ENCODE measurements at places on chromosomes 4 and X. TPM values are rescaled to one million over a fixed set of nuclear protein-coding genes. Genes with fewer than 3 reads are reported as not detected.

The CENPVL1 gene
- total RNA-seq, result not detected

The SH3RF1 gene
- total RNA-seq, result 16.0 TPM

The PDK3 gene
- total RNA-seq, result 23.3 TPM

The TMSB15C gene
- total RNA-seq, result 4.7 TPM

The ARL9 gene
- total RNA-seq, result not detected

The MAGEA4 gene
- not detected for total RNA-seq

The CCKAR gene
- 0.74 TPM for total RNA-seq

The GPRIN3 gene
- 6.1 TPM for total RNA-seq

The PASD1 gene
- not detected for total RNA-seq

The ATP1B4 gene
- 0.74 TPM for total RNA-seq

The BEX5 gene
- not detected for total RNA-seq

The KLB gene
- total RNA-seq, result 1.2 TPM

The ASB5 gene
- 5.9 TPM for total RNA-seq

The WNK3 gene
- total RNA-seq, result 2.0 TPM

The CNKSR2 gene
- total RNA-seq, result 4.2 TPM

The PCDH18 gene
- total RNA-seq, result 32.9 TPM

The CT45A2 gene
- total RNA-seq, result not detected

The TMEM150C gene
- total RNA-seq, result 10.6 TPM

The MAOA gene
- 102 TPM for total RNA-seq

The RTL3 gene
- total RNA-seq, result not detected

The ANTXR2 gene
- 64.6 TPM for total RNA-seq

The ARHGAP24 gene
- 40.0 TPM for total RNA-seq

The DCAF4L1 gene
- not detected for total RNA-seq

The PF4V1 gene
- not detected for total RNA-seq

GRCh38 chrX:71269801-71270395, 13.5 kb upstream of the NONO start:
- H3K4me3 ChIP-seq, result no peak overlapping the region
- H3K4me1 ChIP-seq, result no peaks in the 10 kb centered on the region
- DNase-seq, result no peak
- H3K27me3 ChIP-seq, result no peaks in the 10 kb centered on the region

DNA sequence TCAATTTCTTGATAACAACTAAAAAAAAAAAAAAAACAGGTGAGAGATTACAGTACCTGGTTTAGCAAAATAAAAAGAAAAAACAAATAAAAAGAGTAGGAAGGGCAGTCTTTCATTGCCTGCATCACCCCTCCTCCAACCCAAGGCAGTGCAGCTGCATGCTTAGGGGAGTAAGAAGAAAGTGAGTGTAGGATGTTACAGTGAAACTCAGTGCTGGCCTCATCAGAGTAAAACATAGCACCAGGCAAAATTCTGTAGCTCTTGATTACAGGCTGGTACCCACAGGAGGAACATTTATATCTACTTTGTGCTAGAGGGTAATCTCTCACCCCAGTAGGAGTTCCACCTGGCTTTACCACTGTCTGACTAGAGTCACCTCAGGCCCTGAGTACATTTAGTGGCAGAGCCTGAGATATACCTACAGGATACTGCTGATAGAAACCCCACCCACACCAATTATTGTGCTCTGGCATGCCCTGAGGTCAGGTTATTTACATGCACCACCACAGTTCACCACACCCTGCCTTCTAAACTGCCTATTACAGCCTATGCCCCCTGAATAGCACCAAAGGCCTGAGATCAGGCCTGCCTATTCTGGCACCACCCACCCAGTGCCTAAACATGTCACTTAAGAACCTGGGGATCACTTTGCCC, 241.6 kb downstream of the PAPSS1 start:
- no peaks in the 10 kb centered on the region for H3K4me1 ChIP-seq
- no peak overlapping the region for H3K4me3 ChIP-seq
- H3K36me3 ChIP-seq, result no peaks in the 10 kb centered on the region
- H3K27me3 ChIP-seq, result no peaks in the 10 kb centered on the region
- DNase-seq, result no peak
- H3K27ac ChIP-seq, result no peak overlapping the region

GRCh38 chr4:61877893-61878292, 677.8 kb downstream of the ADGRL3 start:
- no peaks in the 10 kb centered on the region for H3K36me3 ChIP-seq
- no peaks in the 10 kb centered on the region for H3K27me3 ChIP-seq
- no peak overlapping the region for H3K4me3 ChIP-seq
- no peaks in the 10 kb centered on the region for H3K4me1 ChIP-seq
- no peak overlapping the region for H3K27ac ChIP-seq
- DNase-seq, result no peak

GRCh38 chrX:38754102-38754790, 47.0 kb upstream of the MID1IP1 start:
- no peak for DNase-seq
- H3K27me3 ChIP-seq, result no peaks in the 10 kb centered on the region
- no peaks in the 10 kb centered on the region for H3K4me1 ChIP-seq
- no peak overlapping the region for H3K27ac ChIP-seq
- no peaks in the 10 kb centered on the region for H3K36me3 ChIP-seq

DNA sequence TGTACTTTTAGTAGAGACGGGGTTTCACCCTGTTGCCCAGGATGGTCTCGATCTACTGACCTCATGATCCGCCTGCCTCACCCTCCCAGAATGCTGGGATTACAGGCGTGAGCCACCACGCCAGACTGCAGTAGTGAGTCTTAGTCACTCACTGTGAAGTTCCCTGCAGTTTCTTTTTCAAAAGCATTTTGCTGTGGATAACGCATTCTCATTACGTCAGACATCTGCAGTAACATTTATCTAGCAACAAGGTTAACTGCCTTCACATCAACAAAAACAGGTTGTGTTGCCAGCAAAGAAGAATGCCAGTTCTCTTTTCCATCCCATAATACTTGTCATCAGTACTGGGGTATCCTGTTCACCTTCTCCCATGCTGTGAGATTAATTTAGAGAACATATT, 164.6 kb downstream of the DHRSX start:
- no peak for DNase-seq
- no peaks in the 10 kb centered on the region for H3K4me1 ChIP-seq
- no peak overlapping the region for H3K27ac ChIP-seq
- no peak overlapping the region for H3K4me3 ChIP-seq
- H3K36me3 ChIP-seq, result no peaks in the 10 kb centered on the region

GRCh38 chrX:56113785-56114436, 118.2 kb upstream of the KLF8 start:
- no peaks in the 10 kb centered on the region for H3K27me3 ChIP-seq
- no peak for DNase-seq
- no peak overlapping the region for H3K27ac ChIP-seq
- no peak overlapping the region for H3K4me3 ChIP-seq
- H3K4me1 ChIP-seq, result no peaks in the 10 kb centered on the region
- no peaks in the 10 kb centered on the region for H3K36me3 ChIP-seq

GRCh38 chr4:84631573-84631972, 48.6 kb downstream of the CDS1 start:
- no peaks in the 10 kb centered on the region for H3K4me1 ChIP-seq
- H3K36me3 ChIP-seq, result no peaks in the 10 kb centered on the region
- DNase-seq, result no peak
- H3K4me3 ChIP-seq, result no peak overlapping the region
- H3K27ac ChIP-seq, result no peak overlapping the region

DNA sequence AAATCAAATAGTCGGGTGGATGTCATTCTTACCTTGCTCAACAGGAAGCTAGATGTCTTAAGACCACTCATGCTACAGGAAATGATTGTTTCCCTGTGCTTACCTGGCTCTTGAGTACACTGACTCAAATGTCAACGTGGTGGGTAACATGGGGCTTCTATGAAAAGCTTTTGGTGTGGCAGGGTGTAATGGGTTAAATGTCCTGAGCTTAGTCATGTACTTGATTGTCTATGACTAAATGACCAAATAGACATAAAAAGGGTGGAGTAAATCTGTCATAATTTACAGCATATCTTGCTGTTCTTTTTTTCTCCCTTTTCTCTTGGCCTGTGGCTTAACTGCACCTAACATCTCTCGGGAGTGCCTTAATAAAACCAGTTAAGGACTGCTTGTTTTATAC, 44.9 kb downstream of the CCNG2 start:
- no peak overlapping the region for H3K27ac ChIP-seq
- H3K36me3 ChIP-seq, result no peaks in the 10 kb centered on the region
- no peak for DNase-seq
- H3K4me3 ChIP-seq, result no peak overlapping the region
- H3K27me3 ChIP-seq, result no peaks in the 10 kb centered on the region

DNA sequence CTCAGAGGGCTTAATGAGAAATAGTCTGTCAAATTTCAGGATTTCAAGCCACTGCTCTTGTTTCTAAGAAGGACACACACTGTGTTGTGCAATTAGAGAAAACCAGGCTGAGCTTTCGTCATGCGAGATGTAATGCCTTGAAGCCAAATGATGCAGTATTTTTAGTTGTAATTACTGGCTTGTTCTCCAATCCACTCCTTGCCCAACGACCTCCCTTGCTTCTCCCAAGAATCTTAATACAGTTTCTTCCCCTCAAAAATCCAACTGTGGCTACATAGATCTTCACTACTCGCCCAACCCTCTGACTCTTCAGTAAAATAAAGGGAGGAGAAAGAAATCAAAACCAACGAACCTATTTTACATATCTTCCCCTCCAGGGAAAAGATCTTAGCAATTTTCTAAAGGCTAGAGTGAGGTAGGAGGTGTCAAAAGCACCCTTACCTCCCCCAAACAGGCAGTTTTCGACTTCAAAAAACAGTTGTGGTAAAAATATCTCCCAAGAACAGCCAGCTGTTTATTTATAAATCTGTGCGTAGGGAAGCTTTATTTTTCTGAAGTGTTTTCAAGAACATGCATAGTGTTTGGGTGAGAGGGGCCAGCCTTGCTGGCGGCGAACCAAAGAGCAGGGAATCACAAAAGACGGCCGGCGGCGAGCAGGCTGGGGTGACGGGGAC, 68.7 kb downstream of the MGST2 start:
- peak overlapping the region; percentile 54 for H3K4me3 ChIP-seq
- DNase-seq, result no peak
- H3K36me3 ChIP-seq, result no peaks in the 10 kb centered on the region
- no peaks in the 10 kb centered on the region for H3K27me3 ChIP-seq
- H3K27ac ChIP-seq, result peak overlapping the region; percentile 88

DNA sequence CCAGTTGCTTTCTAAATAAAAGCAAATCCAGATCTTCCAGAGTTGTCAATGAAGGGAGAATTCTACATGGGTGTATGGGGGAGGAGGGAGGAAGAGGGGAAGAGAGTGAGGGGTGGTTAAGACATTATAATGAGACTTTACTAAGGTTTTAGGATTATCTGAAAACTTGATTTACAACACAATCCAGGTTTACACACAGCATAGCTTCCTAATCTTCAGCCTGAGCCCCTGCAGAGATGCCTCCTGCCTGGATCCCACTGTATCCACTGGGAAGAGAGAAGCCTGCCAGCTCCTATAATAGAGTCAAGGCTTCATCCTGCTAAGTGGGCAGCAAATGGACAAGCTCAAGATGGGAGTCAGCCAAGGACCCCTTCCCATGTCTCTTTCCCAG, 85.6 kb upstream of the KIT start:
- H3K4me1 ChIP-seq, result no peaks in the 10 kb centered on the region
- no peak overlapping the region for H3K4me3 ChIP-seq
- no peak for DNase-seq
- no peak overlapping the region for H3K27ac ChIP-seq
- no peaks in the 10 kb centered on the region for H3K36me3 ChIP-seq

GRCh38 chr4:85028910-85029309, 62.4 kb upstream of the WDFY3 start:
- H3K27ac ChIP-seq, result no peak overlapping the region
- H3K4me1 ChIP-seq, result no peaks in the 10 kb centered on the region
- H3K36me3 ChIP-seq, result no peaks in the 10 kb centered on the region
- H3K4me3 ChIP-seq, result no peak overlapping the region

GRCh38 chr4:36467670-36468069, 186.3 kb downstream of the DTHD1 start:
- H3K27ac ChIP-seq, result no peak overlapping the region
- H3K27me3 ChIP-seq, result no peaks in the 10 kb centered on the region
- no peak overlapping the region for H3K4me3 ChIP-seq
- H3K36me3 ChIP-seq, result no peaks in the 10 kb centered on the region

- no peaks in the 10 kb centered on the region for H3K36me3 ChIP-seq
- DNase-seq, result no peak
- no peaks in the 10 kb centered on the region for H3K27me3 ChIP-seq
- no peak overlapping the region for H3K4me3 ChIP-seq
- no peak overlapping the region for H3K27ac ChIP-seq
Measured at GRCh38 chr4:81562093-81562492, 90.4 kb upstream of the RASGEF1B start.

- no peaks in the 10 kb centered on the region for H3K36me3 ChIP-seq
- H3K27ac ChIP-seq, result no peak overlapping the region
- DNase-seq, result no peak
- H3K4me3 ChIP-seq, result no peak overlapping the region
- no peaks in the 10 kb centered on the region for H3K4me1 ChIP-seq
- H3K27me3 ChIP-seq, result no peaks in the 10 kb centered on the region
Measured at GRCh38 chr4:25011135-25011866, 19.4 kb downstream of the LGI2 start.

DNA sequence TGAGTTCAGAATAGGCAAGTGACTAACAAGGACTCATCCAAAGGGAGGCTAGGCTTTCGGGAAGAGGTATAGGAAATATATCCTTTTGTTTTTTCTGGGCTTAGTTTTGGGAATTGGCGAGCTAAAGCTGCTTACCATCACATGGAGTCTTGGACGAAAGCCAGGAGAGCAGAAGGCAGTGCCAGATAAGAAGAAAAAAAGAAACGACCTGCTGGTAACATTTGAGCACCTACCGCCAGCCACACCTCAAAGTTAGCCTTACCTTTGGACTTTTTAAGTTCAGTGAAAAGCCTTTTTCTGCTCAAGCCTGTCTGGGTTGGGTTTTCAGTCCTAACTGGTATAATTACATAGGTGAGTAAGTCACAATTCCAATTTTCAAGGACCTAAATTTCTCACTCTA, 85.1 kb upstream of the LCORL start:
- H3K36me3 ChIP-seq, result no peaks in the 10 kb centered on the region
- H3K27me3 ChIP-seq, result no peaks in the 10 kb centered on the region
- no peak overlapping the region for H3K27ac ChIP-seq
- DNase-seq, result no peak
- H3K4me1 ChIP-seq, result peaks cover 9% of the 10 kb centered on the region

- H3K27ac ChIP-seq, result no peak overlapping the region
- no peaks in the 10 kb centered on the region for H3K4me1 ChIP-seq
- H3K27me3 ChIP-seq, result no peaks in the 10 kb centered on the region
- no peaks in the 10 kb centered on the region for H3K36me3 ChIP-seq
- no peak for DNase-seq
Measured at GRCh38 chrX:67674741-67675140, 130.9 kb downstream of the AR start.

- no peak overlapping the region for H3K27ac ChIP-seq
- no peaks in the 10 kb centered on the region for H3K27me3 ChIP-seq
- no peaks in the 10 kb centered on the region for H3K36me3 ChIP-seq
- DNase-seq, result no peak
- H3K4me1 ChIP-seq, result peaks cover 27% of the 10 kb centered on the region
Measured at GRCh38 chr4:56791316-56791715, 30.2 kb downstream of the SPINK2 start.

GRCh38 chrX:151694661-151695582, at the start of gene PRRG3:
TSS of gene PRRG3 (plus strand) at chrX:151695458. CDS start at chrX:151698815, 3,357 bp downstream.
- peak within 1 kb of the TSS; percentile 29 for H3K4me3 ChIP-seq
- peaks cover 11% of the 10 kb centered on the region for H3K4me1 ChIP-seq
- H3K27ac ChIP-seq, result peak within 1 kb of the TSS; percentile 61
- H3K27me3 ChIP-seq, result no peaks in the 10 kb centered on the region

GRCh38 chr4:81352446-81352835, 119.3 kb downstream of the RASGEF1B start:
- no peak for DNase-seq
- peaks cover 8% of the 10 kb centered on the region for H3K4me1 ChIP-seq
- no peaks in the 10 kb centered on the region for H3K36me3 ChIP-seq
- no peak overlapping the region for H3K4me3 ChIP-seq
- no peaks in the 10 kb centered on the region for H3K27me3 ChIP-seq

GRCh38 chr4:6404611-6405396, 67.6 kb downstream of the PPP2R2C start:
- no peaks in the 10 kb centered on the region for H3K27me3 ChIP-seq
- no peak overlapping the region for H3K27ac ChIP-seq
- H3K4me1 ChIP-seq, result peaks cover 7% of the 10 kb centered on the region
- no peak for DNase-seq
- no peaks in the 10 kb centered on the region for H3K36me3 ChIP-seq
- no peak overlapping the region for H3K4me3 ChIP-seq

Measured in vagina (tissue), 2 donors.